ENCODE measurements at places on chromosomes 7 and 10.

DNA sequence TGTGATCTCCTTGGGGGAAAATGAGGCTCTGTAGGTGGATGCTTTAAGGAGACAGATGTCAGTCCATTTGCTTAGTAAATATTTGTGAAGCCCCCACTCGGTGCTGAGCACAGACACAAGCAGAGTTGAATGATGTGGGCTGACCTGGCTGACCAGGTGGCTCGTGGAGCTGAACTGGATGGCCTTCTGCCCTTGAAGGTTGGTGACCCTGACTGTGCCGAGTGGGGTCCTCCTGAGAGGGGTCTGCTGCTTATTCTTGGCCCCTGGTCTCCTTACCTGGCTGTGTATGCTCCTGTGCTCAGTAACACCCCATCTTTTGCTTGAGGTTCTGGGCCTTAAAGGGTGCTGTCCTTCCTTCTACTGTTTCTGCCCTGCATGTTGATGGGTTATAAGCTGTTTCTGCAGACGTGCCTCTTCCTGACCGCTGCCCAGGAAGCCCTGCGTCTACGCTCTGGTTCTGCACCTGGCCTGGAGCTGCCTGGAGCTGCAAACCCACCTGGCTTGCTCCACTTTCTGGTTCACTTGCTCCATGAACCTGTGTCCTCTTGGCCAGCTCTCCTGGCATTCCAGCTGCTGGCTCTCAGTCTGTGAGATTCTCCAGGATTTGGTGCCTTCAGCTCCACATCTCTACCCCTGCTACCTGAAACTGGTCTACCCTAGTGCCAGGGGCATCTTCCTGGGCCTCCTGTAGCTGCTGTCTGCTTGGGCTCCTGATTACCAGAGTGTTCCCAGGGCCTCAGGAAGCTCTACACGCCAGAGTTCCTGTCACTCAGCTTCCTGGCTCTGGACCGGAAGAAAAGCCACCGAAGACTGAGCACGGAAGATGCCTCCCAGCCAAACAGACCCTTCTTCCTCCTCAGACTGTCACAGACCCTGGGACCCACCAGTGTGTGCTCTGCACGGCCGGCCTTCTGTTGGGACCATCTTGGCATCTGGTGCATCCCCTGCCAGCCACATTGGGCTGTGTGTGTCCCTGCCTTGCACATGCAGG is 76.5 kb downstream of the ADCY1 start:
- DNase-seq, result no peak

DNA sequence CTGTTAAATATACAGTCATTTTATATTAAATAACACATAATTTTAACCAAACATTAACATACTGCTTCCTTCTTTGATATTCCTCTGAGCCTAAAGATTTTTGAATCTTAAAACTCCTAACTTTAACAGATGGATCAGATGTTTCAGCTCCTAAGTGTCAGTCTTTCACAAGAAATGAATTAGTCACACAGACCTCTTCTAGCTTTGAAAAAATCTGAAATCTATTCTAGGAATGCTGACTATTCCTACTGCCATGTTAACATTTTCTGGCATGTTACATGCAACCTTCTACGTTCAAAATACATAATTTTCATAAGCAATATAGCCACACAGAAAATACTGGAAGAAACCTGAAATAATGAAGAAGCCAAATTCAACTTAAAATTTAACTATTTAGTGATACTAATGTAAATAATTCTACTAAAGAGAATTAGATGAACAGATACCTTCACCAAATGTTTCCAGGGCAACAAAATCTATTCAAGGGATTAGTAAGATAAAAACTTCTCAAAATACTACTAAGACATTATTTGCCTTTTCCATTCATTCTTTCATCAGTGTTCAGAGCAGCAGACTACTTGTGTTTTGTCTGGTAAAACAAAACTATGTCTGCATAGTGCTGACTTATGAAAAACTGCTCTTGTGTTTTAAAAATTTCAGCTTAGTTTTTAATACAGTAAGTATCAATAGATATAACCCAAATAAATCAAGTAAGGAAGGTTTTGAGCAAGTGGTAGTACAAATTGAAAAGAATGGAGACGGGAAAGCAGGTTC is 9.2 kb downstream of the JMJD1C start:
- no peak for DNase-seq

DNA sequence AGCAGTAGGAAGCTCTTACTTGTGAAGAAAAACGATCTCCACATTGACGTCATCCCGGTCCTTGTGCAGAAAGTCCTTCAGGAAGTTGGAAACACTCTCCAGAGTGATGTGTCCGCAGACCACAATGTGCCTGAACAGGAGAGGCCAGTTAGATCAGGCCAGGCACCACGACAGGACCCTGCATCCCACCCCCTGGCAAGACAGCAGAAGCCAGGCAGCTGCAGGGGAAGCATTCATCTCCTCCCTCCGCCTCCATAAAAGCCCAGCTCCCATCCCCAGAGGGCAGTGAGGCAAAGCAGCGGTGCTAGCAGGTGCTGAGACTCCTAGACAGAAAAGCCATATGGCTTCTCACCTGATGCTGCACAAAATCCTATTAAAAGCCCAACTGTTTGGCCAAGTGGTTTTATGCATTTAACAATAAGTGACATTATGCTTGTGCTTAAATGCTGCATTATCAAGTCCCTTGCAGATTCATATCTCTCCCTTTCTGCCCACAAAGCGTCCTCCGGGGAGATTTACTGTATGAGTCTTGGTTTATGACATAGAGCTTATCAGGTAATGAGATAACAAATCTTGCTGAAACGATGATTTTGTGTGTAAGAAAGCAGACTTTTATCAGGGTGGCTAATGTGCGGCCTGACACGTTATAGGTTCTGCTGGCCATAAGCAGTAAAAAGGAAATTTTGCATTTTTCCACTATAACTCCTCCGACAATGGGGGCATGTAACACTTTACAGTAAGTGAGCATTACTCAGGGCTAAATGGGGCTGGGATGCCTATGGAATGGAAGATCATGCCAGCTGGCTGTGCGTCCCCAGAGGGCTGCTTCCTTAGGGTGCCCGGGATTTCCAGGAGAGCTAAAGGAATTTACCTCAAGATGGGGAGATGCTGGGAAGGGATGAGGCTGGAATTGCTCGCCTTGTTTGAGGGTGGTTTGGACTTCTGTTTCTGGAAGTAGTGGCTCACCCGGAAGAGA is 546.9 kb downstream of the KCNMA1 start:
- DNase-seq, result no peak

DNA sequence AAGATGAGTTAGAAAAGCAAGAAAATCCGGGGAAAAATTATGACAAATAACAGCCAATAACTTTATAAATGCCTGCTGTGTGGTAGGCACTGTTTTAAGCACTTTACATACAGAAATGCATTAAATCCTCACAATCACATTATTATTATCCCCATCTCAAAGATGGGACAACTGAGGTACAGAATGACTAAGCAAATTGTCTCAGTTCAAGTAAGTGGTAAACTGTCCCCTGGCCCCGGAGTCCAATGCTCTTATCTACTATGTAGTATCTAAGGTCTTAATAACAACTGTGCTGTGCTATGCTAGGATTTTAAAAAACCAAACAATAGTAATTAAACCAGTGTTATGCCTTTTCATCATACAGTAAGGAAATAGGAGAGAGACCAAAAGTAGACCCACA is 105.6 kb downstream of the RTKN2 start:
- no peak for DNase-seq

DNA sequence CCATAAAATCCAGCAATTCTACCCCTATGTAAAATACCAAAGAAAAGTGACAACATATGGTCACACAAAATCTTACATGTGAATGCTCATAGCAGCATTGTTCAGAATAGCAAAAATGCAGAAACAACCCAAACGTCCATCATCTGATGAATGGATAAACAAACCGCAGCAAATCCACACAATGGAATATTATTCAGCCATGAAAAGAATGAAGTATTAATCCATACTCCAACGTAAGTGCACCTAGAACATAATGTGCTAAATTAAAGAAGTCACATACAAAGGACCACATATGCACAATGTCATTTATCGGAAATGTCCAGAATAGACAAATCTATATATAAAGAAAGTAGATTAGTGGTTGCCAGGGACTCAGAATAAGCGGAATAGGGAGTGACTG is 57.4 kb downstream of the SMURF1 start:
- DNase-seq, result no peak

GRCh38 chr7:85172530-85172941 is 14.3 kb downstream of the SEMA3D start:
- no peak for DNase-seq

DNA sequence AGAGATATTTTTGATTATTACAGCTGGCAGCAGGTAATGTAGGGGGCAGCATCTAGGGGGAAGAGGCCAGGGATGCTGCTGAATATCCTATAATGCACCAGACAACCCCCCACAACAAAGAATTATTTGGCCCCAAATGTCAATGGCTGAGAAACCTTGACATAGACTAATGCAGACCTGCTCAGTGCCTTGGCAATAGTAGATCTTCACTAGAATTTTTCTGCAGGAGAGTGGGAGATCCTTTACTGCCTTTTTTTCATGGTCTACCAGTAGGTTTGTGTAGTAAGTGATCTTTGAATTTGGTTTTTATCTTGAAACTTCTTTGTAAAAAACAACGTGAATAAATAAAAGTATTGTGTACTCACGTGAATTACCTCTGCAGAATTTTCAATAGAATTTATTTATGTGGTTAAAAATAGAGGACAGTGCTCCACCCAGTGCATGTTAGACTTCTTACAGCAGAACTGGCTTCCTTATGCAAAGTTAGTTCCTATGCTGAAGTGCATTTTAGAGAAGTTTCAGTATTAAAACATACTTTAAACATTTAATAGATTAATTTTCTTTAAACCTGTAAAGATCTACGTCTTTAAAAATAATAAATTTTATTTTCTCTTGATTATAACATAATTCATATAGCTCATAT is 199.6 kb upstream of the HDAC9 start:
- no peak for DNase-seq

Data from effector CD4-positive, alpha-beta T cell (primary cell).